Activated CD4-positive, alpha-beta memory T cell treated with anti-CD3 and anti-CD28 coated beads for 36 hours (primary cell): ENCODE measurements at places on chromosomes 6 and 20.

DNA sequence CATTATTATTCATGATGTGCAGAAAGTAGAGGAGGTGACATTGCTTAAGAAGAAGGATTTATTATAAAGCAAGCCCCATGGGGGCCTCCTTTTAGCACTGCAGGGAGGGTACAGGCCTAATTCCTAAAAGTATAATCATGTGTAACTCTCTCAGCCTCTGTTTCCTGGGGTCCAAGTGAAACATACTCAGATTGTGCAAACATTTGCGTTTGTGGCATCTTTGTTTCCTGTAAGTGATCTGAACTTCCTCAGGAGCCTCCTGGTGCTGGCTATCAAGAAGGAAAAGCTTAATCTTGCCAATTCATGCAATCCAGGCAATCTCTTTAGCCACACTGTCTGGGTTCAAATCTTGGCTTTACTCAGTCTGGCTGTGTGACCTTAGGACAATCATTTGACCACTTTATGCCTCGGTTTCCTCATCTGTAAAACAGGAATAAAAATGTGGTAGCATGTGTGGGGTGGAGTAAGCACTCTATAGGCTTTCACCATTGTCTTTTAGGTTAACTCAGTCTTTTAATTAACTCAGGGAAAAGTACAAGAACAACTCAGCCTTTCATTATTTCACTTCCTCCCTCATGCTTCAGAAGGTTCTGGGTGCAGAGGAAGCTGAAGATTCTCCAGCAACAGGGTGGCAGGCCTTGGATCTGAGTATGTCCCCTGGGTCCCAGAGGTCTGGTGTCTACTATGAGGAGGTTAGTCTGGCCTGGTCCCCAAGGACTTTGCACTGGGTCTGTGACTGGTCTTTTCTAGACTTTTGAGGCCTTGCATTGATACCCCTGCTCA lies 831 bp upstream of the SIRPB2 start:
- no peak for DNase-seq

GRCh38 chr6:16503970-16504415 lies 257.3 kb downstream of the ATXN1 start:
- DNase-seq = no peak

GRCh38 chr20:35238735-35239134 lies 12.2 kb downstream of the MMP24 start:
- no peak for DNase-seq

DNA sequence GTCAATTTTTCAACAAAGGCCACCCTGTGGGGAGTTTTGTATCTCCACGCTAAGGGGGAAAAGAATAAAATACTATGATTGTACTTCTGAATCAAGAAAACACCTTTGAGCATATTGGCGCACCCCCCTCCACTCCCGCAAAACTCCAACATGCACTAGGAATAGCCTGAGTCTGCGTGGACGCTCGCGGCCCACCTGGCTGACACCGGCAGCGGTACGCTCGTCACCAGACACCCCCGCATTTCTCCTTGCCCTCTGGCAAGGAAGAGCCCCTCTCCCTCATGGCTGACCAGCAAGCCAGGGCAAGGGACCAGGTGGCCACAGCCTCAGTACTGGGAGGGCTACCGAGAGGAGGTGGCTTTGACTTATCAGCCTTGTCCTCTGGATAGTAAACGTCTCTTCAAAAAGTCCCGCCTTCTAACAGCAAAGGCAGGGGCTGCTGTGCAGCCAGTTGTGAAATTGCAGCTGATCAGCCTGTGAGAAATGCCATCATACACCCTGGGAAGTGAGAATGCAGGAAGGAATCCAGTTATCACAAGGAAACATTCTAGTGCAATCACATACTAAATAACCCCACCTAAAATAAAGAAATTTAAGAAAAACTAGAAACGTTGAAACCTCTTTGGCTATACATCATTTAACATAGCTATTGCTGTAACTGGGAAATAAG lies 84.2 kb downstream of the HUS1B start:
- no peak for DNase-seq

DNA sequence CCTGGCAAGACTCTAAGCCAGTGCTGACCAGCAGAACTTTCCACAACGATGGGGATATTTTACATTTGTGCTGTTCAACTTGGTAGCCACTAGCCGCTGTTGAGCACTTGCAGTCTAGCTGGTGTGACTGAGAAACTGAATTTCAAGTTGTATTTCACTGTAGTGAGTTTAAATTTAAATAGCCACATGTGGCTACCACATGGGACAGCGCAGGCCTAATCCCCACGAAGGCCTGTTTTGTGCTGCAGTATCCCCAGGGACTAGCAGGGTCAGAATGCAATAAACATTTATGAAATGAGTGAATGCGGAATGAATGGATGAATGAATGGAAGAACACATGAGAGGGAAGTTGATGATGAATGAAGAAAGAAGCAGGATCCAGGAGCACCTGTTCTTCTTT lies 115.8 kb downstream of the TRERF1 start:
- no peak for DNase-seq

GRCh38 chr6:163335671-163336545 lies 78.6 kb upstream of the QKI start:
- no peak for DNase-seq

DNA sequence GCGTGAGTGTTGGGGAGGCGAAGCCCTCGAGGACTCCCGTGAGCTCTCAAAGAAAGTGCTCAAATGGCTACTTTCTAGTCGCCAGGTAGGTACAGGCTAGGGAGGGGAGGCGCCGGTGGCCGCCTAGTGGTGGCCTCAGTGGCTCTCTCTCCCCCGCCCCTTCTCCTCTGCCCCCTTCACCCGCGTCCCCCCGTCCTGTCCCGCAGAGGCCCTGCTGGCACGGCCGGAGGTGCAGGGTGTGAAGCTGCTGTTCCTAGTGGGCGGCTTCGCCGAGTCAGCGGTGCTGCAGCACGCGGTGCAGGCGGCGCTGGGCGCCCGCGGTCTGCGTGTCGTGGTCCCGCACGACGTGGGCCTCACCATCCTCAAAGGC lies 16.3 kb downstream of the ADISSP start:
- DNase-seq = no peak

DNA sequence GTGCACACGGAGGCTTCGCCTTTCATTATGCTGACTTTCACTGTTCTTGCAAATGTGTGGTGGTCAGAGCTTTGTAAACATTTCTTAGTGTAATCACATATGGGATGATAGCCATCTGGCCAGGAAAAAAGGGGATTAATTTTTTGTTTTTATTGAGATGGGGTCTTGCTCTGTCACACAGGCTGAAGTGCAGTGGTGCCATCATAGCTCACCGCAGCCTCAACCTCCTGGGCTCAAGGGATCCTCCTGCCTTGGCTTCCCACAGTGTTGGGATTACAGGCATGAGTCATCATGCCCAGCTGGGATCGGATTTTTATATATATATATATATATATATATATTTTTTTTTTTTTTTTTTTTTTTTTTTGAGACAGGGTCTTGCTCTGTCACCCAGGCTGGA lies 11.0 kb upstream of the TIAM2 start:
- no peak for DNase-seq

DNA sequence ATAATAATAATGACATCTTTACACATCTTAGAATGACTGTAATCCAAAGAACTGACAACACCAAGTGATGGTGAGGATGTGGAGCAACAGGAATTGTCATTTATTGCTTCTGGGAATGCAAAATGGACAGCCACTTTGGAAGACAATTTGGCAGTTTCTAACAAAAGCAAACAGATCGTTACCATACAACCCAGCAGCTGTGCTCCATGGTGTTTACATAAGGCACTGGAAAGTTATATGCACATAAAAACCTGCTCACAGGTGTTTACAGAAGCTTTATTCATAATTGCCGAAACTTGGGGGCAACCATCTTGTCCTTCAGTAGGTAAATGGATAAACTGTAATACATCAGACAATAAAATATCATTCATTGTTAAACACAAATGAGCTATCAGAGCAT lies 18.3 kb upstream of the ASF1A start:
- DNase-seq = no peak

DNA sequence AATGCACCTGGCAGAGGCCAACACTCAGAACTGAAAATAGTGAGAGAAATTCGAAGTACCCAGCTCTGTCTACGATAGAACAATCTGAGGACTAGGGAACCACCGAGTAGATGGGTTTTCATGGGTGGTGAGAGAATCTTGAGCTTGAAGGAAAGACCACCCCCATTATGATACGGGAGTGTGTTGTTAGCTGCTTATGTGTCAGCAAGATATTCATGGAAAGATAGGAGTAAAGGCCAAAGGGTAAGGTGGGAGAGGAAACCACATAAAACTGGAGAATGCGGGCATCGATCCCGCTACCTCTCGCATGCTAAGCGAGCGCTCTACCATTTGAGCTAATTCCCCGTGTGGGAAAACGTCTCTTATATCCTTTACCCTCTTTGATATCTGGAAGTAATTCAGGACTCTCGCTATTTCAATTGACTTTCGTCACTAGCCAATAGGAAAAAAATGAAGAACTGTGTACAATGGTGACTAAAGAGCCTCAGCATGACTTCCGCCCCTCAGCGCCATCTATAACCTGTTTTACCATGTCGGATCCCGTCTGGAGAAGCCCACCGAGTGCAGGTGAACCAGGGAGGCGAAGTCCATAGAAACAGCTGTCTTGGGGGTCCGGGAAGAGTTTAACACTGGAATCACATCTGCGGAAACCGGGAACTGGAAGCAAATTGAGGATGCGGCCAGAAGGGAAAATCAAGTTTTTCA lies 25.0 kb upstream of the ABT1 start:
- peak; percentile 65 for DNase-seq

DNA sequence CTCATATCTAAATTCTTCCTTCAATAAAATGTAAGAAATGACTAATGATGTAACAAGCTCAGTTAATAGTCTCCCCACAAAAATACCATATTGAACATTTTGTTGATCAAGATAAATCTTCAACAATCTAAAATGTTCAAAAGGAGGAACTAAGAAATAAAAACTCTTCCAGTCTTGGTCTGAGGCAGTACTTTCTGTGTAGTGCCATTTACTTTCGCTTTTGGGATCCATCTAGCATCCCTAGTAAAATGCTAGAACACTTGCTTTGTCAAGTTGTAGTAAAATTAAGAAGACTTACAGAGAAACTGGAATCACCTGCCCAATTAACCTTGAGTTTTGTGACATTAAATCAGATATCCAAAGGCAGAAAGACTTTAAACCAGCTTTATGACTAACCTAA lies 246.4 kb downstream of the KHDRBS2 start:
- no peak for DNase-seq

DNA sequence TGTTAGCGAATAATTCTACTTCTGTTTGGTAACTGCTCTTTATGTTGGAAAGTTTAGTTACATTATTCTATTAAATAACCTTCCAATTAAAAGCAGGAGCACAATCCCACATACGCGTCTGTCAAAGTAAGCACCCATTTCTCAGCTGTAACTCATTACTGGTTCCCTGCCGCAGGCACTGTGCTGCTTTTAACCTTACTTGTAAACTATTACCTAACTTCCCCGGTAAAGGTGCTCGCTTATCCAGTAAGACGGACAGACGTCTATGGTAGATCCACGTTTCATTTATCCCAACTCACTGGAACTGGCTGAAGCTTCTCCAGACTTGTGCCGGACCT lies 529 bp upstream of the ENPP4 start:
- no peak for DNase-seq

DNA sequence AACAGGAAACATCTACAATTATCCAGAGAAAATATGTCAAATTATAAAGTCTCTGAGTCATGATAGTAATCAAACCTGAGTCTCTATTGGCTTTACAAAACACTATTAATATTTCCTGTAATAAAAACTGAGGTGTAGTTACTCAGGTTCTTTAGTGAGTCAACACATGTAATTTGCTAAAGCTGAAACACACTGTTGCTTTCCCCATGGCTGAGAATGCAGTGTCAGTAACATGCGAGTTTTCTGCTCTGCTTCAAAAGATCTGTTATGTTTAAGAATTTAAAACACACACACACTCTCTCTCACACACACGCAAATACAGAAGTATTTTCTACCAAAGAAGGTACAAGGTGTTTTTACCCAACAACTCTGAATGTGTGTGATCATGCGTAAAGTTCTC lies 38.6 kb downstream of the ATXN1 start:
- DNase-seq = no peak

GRCh38 chr6:32852018-32852843 lies 1.3 kb downstream of the TAP1 start:
- DNase-seq = peak; percentile 54

DNA sequence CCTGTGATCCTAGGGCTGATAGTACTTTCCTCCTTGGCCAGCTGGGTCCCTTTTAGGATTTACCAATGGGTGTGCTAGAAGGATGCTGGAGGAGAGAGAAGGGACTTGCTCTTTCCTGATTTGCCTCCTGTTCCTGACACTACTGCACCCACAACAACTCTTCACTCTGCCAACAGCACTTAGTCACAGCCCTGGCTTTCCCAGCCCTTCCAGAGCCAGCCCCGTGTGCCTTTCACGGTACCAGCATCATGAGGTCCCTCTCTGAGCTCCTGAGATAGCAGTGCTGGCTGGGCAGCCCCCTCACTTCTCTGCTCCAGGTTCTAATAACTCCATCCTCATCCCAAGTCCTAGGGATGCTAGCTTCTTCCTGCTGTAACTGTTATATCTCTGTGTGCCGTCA lies 80.9 kb downstream of the DNAH8 start:
- DNase-seq = no peak

DNA sequence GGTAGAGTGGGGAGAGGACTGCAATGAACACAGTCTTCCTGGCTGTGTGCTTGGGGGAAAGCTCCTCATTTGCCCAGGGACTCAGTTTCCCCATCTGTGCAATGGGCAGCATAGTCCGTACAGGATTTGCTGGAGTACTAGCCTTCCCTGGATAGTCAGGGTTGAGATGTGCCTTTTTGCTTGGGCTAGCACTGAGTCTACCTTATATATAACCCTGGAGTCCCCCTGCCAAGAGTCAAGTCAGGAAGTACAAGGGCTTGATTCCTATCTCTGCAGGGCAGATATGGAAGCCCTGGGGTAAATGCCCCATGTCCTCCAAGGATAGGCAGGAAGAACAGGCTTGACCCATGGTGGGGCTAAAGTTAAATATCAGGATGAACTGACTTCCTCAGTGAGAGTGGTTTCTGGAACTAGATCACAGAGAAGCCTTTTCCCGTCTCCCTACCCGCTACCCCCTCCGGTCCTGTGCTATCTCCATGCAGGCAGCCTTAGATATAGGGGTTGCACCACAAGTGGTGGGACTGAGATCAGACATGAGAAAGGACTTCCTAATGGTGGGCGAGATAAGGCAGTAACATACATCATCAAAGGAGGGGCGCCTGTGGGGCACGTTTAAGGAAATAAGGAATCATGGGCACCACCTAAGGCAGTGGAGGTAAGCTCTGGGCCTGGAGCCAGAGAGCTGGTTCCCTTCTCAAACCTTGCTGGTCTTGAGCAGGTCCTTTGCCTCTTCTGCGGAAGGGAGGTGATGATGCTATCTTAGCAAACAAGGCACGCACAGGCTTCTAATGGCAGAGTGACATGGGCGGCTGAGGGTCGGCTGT lies 157.9 kb downstream of the MRPL14 start:
- no peak for DNase-seq

DNA sequence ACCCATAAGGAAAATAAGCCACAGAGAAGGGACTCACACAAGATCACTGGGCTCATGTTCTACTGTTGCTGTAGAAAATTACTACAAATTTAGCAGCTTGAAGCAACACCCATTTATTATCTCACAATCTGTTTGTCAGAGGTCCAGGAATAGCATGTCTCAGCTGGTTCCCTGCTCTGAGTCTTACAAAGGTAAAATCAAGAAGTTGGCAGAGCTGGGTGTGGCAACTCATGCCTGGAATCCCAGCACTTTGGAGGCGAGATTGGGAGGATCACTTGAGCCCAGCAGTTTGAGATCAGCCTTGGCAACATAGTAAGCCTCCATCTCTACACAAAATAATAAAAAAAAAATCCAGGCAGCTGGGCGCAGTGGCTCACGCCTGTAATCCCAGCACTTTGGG lies 28.5 kb upstream of the ZNF831 start:
- DNase-seq = no peak

- no peak for DNase-seq
These were observed 6.7 kb upstream of the EMILIN3 start for GRCh38 chr20:41373251-41373783.

- DNase-seq = peak; percentile 82
These were observed 52.7 kb upstream of the MYB start for GRCh38 chr6:135128268-135128914.
